ENCODE measurements at places on chromosomes 7 and 10.

DNA sequence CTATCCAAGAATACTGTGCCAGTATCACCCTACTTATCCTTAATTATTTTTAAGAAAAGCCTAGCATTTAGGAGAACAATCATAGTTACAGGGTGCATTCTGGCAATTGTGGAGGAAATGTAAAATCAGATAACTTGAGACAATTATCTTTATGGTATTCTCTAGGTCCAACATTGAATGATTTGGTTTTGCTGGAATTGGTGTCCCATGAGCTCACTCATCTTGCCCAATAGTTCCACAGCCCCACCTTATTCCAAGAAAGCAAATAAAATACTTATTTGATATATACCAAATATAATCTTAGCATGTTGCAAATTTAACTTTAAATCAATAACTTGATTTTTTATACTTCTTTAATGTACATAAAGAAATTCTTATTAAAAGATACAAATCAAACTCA, 65.3 kb downstream of the DGKB start:
- no peak for DNase-seq

GRCh38 chr10:5400468-5401240, 4.0 kb downstream of the TUBAL3 start:
- DNase-seq = no peak

- no peak for DNase-seq
Observed at GRCh38 chr10:24706479-24707118, 17.1 kb downstream of the ARHGAP21 start.

GRCh38 chr7:156005202-156005691, 193.0 kb upstream of the SHH start:
- no peak for DNase-seq

GRCh38 chr10:113991091-113991860, 52.4 kb upstream of the ADRB1 start:
- DNase-seq = no peak

GRCh38 chr10:118173296-118173695, 126.6 kb upstream of the RAB11FIP2 start:
- no peak for DNase-seq

GRCh38 chr10:113550365-113550764, 2.5 kb upstream of the HABP2 start:
- no peak for DNase-seq

DNA sequence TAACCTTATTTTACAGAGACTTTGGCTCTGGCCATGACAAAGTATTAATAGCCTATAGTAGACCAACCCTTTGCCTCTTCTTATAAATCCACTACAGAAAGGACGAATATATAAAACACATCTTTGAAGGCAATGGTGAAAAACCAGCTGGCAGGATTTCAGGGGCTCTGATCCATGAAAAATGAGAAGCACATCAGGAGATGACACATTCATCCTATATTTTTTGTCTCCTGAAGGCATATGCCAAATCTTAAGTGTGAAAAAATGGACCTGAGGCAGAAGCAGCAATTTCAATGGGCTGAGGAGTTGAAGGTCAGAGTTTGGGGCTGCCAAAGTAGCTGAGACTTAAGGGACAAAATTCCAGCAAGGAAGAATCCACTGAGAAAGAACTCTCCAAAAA, 14.4 kb downstream of the RNF216 start:
- no peak for DNase-seq

DNA sequence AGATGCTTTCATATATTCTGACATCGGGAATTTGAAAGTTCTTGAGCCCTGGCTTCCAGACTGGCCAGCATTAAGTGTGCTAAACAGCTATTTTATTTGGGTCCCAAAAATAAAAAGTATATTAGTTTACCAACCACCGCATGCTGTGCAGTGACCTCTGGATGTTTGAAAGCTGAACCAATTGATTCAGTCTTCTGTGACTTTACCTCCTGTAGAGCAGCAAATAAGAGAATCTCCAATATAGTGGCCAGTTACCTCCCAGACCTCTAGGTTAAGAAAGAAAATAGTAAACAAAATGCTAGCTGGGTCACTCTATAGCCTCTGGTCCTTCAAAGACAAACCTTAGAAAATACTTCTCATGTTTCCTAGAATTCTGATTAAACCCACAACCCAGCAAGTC, 424.6 kb upstream of the NFE2L3 start:
- DNase-seq = no peak

DNA sequence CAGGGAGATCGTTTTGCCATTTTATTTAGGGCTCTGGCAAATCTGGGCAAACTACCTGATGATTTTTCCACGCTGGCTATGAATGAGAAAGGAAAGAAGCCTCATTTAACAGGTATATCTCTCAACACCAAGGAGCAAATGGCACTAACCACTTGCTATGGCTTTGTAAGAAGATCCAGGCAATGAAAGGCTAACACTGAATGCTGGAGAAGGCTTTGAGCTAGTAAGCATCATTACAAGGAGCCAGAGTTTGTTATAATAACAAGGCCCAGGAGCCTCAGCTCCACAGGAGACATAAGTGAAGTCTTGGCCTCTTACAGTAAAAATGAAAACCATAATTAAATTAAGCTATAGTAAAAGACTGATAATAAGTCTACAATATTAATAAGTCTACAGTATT, 123.1 kb downstream of the CNOT4 start:
- no peak for DNase-seq

GRCh38 chr10:76961841-76962240, 675.8 kb downstream of the KCNMA1 start:
- no peak for DNase-seq

GRCh38 chr7:35717013-35717412, 22.1 kb upstream of the HERPUD2 start:
- no peak for DNase-seq

- no peak for DNase-seq
Observed at GRCh38 chr10:75620356-75620755, 188.9 kb downstream of the LRMDA start.

DNA sequence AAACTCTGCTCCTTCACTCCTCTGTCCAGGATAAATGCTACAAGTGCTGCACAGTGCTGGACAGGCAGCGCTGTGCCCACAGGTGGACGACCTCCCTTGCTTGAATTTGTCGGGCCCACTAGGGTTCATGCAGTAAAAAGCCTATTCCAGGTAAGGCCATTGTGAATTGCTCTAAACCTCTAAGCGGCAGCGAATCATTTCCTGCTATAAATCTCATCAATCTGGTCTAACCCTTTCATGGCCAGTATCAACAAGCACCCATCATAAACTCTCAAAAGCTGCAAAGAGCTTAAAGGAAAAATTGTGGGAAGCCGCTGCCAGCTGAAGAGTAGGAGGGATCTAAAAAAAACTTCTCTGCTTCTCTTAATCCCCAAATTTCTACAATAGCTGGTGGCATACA, 134.2 kb downstream of the SLC25A13 start:
- DNase-seq = no peak

GRCh38 chr10:103558911-103559310, 65.4 kb downstream of the NEURL1 start:
- DNase-seq = no peak

DNA sequence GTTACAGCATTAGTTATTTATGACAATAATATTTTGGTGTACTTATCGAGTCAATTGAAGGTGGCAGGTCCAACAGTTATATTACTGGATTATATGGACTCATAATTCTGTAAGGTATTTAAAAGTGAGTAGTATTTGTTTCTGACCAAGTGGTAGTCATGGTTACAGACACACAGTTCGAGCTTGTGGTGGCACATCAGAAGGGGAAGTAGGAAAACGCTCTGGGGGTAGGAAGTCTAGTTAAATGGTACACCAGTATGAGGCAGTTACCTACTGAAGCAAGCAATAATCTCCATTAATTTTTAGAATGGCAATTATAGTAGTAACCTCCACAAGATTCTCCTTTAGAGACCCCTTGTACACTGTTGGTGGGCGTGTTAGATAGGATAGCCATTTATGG, 541.2 kb downstream of the ETV1 start:
- no peak for DNase-seq

GRCh38 chr10:102159831-102160230, 7.6 kb downstream of the NOLC1 start:
- no peak for DNase-seq

- DNase-seq = no peak
Observed at GRCh38 chr10:10794046-10794445, 223.6 kb upstream of the CELF2 start.

DNA sequence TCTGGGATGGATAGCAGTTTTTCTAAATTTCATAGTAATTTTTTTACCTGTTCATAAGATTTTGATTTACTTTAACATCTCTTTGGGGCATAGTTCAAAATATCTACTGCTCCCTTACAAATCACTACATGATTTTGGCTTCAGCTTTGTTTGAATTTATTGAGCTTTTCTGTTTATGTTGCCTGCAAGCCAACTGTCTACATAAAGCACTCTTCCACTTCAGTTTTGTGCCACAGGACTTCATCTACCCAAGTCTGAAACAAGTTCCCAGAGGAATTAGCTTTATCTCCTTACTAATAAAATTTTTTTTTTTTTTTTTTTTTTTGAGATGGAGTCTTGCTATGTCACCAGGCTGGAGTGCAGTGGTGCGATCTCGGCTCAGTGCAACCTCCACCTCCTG, 45.4 kb upstream of the KMT2E start:
- DNase-seq = no peak

DNA sequence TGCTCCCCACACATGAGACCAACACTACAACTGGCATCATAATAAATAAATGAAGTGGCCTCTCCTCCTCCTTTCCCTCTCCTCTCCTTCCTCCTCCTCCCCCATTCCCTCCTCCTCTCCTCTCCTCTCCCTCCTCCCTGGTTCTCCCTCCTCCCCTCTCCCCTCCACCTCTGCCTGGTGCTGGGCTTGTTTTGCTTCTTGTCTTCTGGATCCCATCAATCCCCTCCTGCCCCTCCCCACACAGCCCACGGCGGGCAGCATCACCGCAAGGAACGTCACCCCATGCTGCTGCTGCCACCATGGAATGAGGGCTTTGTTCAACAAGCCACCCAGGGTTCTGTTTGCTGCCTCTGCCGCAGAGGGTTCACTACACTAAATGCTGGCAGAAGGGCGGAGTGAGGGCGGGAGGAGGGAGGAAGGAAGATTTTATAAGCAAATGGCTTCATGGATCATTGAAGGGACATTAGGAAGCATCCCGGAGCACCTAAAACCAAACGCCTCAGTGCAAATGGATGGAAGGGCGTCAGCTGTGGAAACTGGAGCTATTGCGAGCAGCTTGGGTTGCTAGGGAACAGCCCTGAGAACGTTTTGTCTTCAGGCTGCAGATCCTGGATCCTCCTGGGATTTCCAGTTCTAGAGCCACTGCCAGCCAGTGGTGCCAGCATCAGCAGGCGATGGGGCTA, 379.7 kb upstream of the ZMIZ1 start:
- no peak for DNase-seq

GRCh38 chr7:92834507-92835260, 1.7 kb downstream of the CDK6 start:
- no peak for DNase-seq

DNA sequence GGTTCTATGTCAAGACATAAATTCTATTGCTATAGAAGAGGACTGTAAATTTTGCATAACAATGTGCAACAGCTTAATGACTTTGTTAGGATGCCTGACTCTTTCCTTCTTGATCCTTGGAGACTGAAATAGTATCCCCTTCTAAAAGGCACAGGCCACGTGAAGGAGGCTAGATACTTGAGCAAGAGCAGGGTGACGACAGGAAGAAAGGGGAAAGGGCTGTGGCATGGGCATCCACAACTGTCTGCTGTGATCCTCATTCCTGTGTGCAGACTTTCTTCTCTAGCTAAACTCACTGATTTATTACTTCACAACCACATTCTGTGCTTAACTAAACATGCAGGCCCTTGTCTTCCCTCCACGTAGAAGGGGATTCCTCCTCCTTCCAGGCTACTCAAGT, 1111.8 kb upstream of the C7orf33 start:
- no peak for DNase-seq
